Brain microvascular endothelial cell (primary cell): ENCODE measurements at places on chromosomes 2 and 18.

DNA sequence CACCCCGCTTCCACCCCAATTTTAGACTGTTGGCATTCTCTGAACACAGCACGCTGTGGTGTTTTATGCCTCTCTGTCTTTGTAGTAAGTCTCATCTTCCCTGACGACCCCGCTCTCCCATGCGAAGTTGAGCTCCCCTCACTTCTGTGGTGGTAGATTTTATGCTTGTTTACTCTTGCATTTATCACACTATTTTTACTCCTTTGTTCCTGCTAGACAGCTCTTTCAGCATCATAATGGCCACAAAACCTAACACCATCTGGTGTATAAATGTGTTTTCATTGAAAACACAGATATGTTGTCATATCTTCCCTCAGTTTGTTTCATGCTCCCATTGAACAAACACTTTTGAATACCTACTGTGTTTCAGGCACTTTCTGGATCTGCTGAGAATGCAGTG lies 57.1 kb downstream of the PKP4 start:
- DNase-seq = no peak

- no peak for DNase-seq
Measured at GRCh38 chr2:29372185-29372584, 257.0 kb downstream of the CLIP4 start.

GRCh38 chr2:209663656-209664055 lies 108.0 kb upstream of the UNC80 start:
- peak; percentile 1 for DNase-seq

DNA sequence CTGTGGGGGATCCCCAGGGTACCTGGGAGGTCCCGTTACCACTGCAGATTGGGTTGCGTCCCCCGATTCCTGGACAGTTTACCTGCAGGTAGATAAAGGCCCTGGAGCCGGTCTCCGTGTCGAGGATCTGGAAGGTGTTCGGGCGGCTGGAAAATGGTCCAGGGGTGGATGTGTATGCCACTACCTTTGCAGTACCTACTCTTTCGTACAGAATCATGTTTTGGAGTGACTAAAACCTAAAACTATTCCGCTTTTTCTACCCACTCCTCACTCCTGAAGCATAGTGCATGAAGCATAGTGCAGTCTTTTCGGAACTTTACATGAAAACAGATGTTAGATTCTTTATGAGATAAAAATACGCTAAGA lies 418 bp downstream of the WDR75 start:
- DNase-seq = no peak

- DNase-seq = peak; percentile 64
Measured at GRCh38 chr2:220504938-220505503, 877.6 kb downstream of the SLC4A3 start.

DNA sequence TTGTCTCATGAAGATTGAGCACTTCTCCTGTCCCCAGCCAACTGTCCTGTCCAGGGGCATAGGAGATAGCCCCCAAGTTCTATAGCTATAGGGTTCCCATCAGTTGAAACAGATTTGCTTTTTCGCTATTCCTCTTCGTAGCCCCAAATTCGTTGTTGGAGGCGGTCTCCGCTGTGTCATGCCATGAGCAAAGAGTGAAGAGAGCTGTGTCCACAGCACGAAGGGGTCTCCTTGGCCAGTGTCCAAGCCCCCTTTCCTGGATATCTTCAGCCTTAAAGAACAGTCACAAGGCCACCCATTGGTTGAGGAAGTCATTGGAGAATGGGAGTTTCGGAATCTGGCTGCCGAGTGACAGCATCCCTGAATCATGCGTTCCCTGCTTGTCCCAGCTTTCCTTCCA lies 21.0 kb downstream of the IGFBP5 start:
- DNase-seq = no peak

DNA sequence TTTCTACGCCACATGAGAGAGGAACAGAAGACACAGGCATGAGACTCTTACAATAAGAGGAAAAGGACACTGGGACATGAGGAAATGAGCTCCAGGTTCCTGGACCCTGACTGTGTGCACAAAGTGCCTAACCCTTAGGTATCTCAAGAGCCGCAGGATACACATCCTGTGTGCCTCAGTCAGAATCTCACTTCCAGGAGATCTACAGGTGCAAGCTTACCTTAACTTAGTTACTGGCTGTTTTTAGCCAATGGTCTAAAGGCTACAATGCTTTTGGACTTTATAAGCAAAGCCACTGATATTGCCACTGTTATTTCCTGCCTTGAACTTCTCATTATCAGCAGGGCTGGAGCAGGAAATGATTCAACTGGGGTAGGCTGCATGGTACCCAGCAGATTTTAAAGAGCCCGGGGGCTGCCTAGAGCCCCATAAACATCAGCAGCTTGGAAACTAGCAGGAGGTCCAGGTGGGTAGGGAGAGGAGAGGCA lies 254.4 kb downstream of the ZNF521 start:
- DNase-seq = peak; percentile 21

GRCh38 chr2:119808516-119809147 lies 48.9 kb downstream of the PTPN4 start:
- DNase-seq = no peak

GRCh38 chr2:31236433-31237205 lies 2.7 kb downstream of the EHD3 start:
- DNase-seq = no peak
